ENCODE measurements at places on chromosomes 5 and 9. TPM values are rescaled to one million over a fixed set of nuclear protein-coding genes. Genes with fewer than 3 reads are reported as not detected.

Gene PCDHGA6
- 2.4 TPM for total RNA-seq

Gene N4BP3
- 22.0 TPM for total RNA-seq

Gene LRRC26
- total RNA-seq, result not detected

Gene CLTB
- total RNA-seq, result 82.7 TPM

Gene SLCO6A1
- not detected for total RNA-seq

Gene CLIC3
- total RNA-seq, result not detected

Gene AJM1
- 0.65 TPM for total RNA-seq

Gene SLC35A4
- total RNA-seq, result 22.3 TPM

Gene OBP2A
- total RNA-seq, result not detected

Gene ELOVL7
- 0.09 TPM for total RNA-seq

Gene SHROOM1
- total RNA-seq, result 2.1 TPM

Measured in dermis lymphatic vessel endothelial cell (primary cell).